ENCODE measurements at places on chromosomes 11 and 22.

GRCh38 chr22:22685586-22685985 lies 41.2 kb downstream of the GGTLC2 start:
- DNase-seq: no peak

- peak; percentile 3 for DNase-seq
Observed at GRCh38 chr22:42780070-42780540, 59.4 kb upstream of the A4GALT start.

GRCh38 chr11:125946712-125947418 lies 1.0 kb downstream of the VSIG10L2 start:
- no peak for DNase-seq

GRCh38 chr11:41320653-41321052 lies 138.8 kb downstream of the LRRC4C start:
- no peak for DNase-seq

DNA sequence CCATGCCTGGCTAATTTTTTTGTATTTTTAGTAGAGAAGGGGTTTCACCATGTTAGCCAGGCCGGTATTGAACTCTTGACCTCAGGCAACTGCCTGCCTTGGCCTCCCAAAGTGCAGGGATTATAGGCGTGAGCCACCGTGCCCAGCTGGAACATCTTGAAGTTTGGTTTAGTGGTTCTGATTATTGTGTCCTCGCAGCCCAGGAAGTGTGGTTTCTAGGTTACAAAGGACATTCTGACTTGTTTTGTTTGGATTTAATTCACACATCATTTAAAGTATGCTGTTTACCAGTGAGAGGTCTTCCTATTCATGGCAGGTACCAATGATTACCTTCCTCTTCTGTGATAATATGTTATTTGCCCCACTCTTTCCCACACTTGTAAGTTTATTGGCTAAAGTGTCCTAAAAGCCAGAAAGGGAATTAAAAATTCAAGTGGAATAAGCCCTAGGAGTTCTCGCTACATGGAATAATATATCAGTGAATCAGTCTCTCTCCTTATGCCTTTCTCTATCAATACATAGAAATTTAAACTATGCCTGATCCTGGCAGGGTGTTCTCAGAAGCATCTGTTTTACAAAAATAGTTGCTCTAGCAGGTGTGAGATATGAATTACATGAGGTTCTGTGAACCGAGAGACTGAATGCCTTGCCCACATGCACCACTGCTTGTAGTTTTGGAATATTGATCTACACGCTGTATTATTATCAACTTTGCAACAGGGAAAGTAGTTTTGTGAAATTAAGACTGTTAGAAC lies 263.1 kb downstream of the DDX10 start:
- DNase-seq: no peak

GRCh38 chr11:18304745-18305144 lies 17.2 kb downstream of the HPS5 start:
- DNase-seq: no peak

- no peak for DNase-seq
Observed at GRCh38 chr11:36453678-36454077, 56.4 kb downstream of the TRAF6 start.

DNA sequence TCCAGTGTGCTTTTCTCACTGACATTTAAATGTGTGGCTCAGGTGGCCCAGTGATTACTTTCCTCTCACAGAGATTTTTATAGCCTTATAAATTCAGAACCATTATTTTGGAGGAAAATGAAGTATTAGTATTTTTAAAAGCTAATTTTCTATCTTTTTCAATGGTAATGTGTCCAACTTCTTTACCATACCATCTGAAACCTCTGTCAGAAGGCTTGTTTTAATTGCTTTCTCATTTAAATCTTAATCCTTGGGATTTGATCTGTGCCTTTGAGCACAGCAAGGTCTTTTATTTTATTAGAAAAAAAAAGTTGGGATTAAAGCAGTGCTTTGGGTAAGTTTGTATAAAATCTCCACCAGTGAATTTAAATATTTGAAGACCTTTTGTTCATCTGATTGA lies 452.3 kb upstream of the RAG2 start:
- DNase-seq: no peak

GRCh38 chr11:122190768-122191167 lies 74.8 kb upstream of the BLID start:
- no peak for DNase-seq

DNA sequence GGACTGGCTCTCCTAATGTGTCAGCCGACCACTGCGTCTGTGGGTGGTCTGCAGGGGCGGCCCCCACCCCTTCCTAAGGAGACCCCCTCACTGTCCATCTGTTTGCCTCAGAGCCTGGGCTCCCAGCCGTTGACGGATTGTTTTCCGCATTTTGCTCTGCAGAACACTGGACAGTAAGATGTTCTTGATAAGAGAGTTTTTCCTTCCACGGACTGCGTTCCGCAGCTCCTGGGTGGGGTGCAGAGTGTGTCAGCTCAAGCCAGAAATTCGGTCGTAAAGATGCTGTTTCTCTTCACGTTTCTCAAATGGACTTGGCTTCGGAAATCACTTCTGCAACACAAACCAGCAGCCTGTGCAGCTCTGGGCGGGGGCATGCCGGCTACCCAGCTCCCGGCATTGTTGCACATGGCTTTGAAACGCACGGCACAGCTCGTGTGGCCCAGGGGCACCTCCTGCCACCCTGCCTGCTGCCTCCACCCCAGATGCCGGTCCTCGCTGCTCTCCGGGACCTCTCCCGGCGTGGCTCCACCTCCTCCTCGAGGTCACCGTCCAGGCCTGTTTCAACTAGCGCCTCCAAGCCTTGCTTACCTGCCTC lies 2.9 kb upstream of the MRGPRG start:
- DNase-seq: no peak

DNA sequence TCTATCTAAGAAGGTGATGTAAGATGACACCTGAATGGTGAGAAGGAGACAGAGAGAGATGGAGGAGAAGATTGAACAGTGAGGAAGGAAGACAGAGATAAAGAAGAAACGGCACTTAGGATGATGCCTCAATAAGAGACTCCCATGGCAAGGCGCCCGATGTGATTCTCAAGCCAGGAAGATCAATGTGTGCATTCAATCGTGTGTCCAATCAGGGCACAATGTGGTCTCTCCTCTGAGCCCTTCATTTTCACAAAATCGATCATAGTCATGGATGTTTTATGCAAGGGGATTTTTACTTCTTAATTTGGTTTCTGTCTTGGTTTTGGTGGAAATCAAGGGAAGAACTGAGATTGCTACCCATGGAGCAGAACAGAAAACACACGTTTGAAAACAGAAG lies 19.9 kb upstream of the TMPRSS13 start:
- no peak for DNase-seq

DNA sequence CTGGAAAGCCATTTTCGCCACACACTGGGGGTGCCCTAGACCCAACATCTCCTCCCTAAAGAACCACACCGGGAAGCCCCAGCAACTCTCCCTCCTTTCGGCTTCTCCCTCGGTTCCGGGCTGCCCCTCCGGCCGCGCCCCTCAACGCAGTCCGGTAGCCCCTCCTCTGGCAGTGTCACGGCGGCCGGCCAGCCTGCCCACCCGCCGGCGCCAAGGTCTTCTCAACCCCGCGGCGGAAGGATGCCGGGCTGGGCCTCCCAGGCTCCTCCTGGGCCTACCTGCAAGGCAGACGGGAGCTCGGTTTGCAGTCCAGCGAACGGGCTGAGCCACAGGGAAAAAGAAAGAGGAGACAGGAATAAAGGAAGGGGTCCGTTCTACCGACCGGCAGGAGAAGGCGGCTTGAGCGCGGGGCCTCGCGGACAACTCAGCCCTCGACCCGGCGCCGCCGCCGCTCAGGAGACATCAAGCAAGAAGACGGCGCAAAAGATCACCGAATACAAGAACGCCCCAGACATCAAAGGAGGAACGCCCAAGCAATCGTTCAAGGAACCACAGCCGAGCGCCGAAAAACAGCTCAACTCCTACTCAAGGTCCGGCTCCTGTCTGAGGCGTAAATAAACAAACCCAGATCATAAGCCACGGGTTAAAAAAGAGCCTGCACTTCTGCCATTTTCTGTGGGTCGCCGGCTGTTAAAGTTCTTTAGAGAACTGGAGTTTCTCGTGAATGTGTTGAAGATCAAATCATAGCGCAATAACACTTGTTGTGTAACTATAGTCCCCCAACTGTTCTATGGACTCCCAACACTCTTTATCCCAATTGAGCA lies at the start of gene AMBRA1:
Gene AMBRA1, minus strand, starts transcription at position 474 of the 824 bp plus-strand sequence. CDS start 45,643 bp downstream, outside the sequence.
- DNase-seq: peak; percentile 75

DNA sequence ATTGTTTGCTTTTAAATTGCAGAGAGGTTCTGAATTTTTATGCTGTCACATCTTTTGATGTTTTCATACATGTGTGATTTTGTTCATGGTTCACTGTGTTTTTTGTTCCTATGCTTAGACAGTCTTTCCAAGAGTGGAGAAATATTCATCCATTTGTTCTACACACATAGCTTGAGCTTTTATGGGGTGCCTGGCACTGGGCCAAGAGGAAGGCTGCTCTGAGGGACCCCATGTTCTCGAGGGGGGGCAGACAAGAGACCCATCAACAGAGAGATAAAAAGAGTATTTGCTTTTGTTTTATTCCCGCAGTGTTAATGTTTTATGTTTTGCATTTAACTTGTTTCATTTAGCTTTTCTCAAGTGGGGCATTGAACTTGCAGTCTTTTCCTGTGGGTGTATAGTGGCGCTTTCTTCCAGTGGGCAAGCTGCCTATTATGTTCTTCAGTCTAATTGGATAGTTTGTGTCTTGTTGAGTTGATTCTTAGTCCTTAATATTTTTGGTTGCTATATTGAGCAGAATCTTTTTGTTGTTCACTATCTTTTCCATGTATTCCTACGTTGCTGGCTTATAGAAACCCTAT lies 57.7 kb downstream of the CABIN1 start:
- no peak for DNase-seq

GRCh38 chr11:110305169-110306018 lies 9.0 kb upstream of the RDX start:
- DNase-seq: no peak

DNA sequence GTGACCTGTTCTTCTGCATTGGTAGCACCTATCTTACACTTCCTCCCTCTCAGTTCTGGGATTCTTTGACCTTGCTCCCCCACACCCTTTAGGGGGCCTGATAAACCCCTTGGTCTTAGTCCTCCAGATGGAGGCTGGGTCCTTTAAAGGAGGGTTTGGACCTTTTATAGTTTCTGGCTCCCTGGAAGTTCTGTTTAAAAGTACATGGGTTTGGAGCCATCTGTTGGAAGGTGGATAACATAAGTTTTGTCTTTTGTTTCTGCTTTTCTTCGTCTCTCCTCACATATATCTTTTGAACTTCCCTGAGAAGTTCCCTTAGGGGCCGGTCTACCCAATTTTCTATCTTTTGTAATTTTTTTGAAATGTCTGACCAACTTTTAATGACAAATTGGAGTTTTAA lies 17.9 kb upstream of the HYLS1 start:
- no peak for DNase-seq

DNA sequence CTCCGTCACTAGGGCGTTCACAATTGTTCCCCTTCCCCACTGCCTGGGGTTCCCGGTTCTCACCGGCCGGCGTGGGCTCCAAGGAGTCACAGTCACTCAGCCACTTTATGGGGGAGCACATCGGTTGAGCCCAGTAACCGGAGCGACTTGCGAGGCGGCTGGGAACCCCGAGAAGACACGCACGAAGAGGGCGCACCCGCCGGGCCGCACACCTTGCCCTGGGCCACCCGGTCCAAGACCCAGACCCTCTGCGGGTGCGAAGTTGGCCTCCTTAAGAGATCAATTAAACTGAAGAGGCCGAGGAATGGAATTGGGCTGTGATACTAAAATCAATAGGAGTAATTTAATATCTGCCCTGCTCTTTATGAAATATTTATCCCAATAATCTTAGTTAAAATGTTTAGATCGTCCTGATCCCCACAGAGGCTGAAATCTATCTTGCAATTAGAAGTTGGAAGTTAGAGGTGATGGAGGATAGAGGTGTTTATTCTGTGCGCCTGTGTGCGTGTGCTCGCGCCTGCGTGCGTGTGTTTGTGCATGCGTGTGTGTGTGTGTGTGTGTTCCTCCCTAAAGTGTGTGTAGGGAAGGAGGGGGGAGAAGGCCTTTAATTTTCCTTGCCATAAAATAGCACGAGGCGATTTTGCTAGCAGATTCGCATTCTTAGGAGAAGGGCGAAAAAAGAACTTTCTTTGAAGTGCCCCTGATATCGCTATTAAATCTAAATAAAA lies 954 bp upstream of the MN1 start:
- no peak for DNase-seq

GRCh38 chr11:117921893-117922292 lies 7.3 kb downstream of the TMPRSS13 start:
- no peak for DNase-seq

- no peak for DNase-seq
Observed at GRCh38 chr11:19428206-19429002, 187.7 kb upstream of the E2F8 start.

DNA sequence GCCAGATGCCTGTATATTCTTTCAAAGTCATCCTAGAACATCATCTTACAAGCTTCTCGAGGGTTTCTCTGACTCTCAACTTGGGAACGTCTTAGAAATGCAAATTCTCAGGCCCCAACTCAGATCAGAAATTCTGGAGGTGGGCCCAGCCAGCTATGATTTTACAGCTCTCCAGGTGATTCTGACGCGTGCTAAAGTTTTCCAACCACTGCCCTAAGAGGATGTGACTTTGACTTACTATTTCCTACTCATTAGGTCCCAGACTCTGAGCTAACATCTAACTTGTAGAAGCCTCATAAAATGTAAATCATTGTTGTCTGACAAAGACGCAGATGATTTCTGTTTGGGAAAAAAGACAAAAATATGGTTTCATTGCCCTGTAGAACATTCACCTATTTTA lies 61.1 kb downstream of the IRAG1 start:
- DNase-seq: no peak

- DNase-seq: no peak
Observed at GRCh38 chr22:29470159-29470855, 9.7 kb upstream of the NEFH start.

DNA sequence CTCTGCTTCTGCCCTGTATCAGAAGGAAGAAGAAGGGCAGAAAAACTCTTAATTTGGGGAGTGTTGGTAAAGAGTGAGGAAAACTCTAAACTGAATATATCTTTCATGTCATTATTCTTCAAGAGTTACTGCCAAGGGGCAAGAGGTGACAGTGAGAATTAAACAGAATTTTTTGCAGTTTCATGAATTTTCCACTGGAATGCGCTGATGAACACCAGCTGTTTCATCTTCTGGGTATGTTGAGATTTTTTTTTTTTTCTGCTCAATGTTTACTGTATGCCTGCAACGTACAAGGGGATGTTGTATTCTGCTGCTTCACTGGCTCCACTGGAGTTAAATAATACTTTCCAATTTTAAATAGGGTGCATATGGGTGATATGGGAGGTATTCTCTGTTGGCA lies 117.8 kb downstream of the FAM76B start:
- DNase-seq: no peak

Measured in NK-92 treated with Interleukin-12 subunit alpha and Interleukin-12 subunit beta, amount 100 ng/mL, for 24 hours (cell line).